ENCODE measurements at places on chromosomes 5 and 9.

GRCh38 chr9:129720865-129721545 is 31.8 kb downstream of the PTGES start:
- no peak for DNase-seq

GRCh38 chr9:130815242-130815808 is 19.7 kb upstream of the ABL1 start:
- no peak for DNase-seq

DNA sequence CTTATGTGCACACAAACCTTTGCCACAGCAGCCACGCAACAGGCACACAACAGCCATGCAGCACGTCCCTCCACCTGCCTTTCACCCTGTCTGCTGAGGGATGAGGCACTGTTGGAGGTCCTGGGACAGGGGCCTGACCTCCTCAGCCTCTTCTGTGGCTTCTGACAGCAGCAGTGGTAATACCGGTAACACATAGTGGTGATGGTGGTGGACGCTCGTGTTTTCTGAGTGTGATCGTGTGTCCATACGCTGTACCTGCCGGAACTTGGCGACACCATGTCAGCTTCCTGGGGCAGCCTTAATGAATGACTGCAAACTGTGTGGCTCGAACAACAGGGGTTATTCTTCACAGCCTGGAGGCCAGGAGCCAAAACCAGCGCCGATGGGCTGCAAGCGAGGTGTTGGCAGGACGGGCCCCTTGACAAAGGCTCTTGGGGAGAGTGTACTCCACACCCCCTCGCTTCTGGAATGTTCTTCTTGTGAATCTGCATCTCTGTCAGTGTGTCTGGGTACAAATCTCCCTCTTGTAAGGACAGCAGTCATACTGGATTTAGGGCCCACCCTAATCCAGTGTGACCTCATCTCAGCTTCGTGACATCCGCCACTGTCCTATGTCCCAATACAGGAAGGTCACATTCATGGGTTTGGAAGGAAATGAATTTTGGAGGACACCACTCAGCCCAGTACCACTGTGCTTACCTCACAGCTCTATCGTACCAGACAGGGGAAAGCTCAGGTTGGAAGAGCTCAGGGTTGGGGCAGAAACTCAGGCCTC is 55.3 kb upstream of the EXOC3 start:
- no peak for DNase-seq

GRCh38 chr5:121189342-121190305 is 662.1 kb upstream of the FTMT start:
- no peak for DNase-seq

DNA sequence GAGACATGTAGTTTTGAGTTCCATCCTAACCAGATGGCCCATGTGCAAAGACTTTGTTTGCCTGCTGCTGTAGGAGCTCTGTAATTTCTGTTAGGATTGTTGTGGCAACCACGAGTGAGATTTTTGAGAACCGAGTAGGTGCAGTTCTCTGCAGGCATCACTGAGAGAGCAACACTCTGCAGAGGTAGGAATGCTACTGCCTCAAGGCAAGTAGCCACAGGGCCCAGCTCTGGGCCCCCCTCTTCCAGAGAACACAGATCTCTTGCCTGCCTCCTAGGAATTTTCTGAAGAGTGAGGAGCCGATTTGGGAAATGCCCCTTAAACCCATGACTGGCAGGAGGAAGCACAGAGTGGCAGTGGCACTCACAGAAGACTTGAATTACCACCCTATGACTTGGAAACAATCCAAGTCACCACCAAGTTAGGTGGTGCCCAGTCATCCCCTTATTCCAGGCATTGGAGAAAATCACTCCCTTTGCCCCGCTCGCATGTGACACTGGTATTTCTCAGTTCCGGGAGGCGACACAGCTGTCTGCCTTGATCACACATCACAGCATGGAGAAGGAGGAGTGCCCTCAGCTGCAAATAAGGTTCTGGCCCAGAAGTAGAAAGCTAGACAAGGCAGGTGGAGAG is 52.5 kb upstream of the SLC2A8 start:
- DNase-seq = no peak

GRCh38 chr5:2866662-2867372 is 115.3 kb upstream of the IRX2 start:
- no peak for DNase-seq

DNA sequence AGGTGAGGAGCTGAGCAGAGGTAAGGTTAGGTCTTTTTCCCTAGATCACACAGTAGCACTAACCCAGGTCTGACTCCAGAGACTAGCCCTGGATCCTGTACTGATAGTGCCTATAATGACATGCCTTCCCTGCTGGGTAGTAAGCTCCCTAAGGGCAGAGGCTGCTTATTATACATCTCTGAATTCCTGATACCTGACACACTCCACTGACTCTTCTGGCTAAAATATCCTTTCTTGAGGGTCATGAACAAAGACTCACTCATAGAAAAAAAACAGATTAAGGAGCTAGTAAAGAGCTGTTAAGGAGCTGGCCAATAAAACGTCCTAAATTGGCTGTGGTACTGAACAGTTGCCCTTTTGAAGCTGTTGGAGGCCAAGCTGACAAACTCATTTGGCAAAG is 149.0 kb upstream of the ITGA1 start:
- no peak for DNase-seq

GRCh38 chr9:35690614-35691333 is 1.0 kb upstream of the TPM2 start:
- peak; percentile 85 for DNase-seq

GRCh38 chr9:6076851-6077250 is 61.4 kb upstream of the RANBP6 start:
- no peak for DNase-seq

DNA sequence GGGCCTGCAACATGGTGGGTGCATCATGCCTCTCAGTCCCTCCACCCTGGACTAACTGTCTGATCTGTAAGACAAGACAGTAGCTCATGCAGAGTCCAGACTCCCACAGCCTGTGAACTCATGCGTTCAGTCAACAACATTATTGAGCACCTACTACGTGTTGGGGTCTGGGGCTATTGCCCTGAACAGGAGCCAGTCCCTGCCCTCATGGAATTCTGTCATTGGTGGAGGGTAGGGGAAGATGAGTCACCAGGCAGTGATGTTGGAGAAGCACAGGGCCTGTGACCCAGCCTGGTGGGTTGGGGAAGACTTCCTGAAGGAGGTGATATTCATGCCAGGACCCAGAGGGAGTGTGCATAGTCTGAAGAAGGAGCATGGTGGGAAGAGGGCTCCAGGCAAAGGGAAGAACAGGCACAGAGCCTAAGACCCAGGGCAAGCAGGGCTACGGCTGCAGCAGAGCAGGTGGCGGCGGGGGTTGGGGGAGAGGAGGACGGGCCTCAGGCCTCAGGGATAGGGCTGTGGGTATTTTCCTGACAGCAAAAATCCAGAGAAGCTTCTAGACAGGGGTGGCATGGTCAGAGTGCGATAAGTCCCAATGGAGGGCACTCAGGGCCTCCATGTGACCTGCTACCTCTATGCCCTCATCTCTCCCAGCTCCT is 26.7 kb upstream of the PSD2 start:
- DNase-seq = no peak

DNA sequence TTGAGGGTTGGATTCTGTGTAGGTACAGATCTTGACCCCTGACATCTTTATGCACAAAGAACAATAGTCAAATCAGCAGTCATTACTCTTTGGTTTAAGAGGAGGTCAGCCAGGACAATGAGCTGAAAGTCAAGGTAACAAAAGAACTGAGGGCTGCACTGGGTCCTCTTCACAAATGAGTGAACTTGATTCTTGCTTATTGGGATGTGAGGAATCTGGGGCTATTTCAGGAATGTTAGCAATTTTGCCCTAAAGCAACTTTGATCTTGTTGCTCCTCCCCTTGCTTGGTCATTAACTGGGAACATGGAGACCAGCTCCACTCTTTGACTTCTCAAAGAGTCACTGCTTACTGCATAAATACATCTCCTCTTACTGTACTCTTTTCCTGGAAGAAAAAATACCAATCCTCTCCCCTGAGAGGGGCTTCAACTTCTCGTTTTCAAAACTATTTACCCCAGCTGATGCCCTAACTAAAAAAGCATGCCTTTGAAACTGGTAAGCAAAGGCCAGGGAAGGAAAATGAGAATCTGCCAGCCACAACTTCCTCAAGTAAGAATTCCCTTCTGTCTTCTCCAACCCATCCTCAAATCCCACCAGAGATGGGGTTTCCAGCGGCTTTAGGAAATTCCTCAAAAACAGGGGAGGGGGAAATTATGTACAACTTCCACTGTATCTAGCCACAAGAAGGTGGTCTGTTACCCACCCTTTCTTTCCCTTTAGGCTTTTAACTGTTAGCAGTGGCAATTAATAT is 368.3 kb downstream of the ENC1 start:
- no peak for DNase-seq

DNA sequence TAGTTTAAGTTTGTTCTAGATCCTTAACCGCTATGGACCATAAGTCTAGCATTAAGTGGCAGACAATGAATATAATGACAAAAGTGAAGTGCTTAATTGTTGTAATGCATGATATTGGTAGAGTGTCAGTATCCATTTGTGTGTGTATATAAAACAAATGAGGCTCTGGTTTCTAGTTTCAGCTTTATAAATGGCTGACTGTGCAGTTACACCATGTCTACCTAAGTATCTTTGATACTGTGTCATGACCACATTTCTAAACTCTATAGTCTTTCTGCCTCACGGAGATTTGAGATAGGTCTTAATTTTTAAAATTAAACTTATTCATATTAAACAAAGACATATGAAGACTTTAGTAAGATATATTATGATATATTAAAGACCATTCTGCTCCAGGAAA is 92.0 kb downstream of the SPEF2 start:
- DNase-seq = no peak

GRCh38 chr9:127825319-127826051 is 22.8 kb downstream of the FPGS start:
- DNase-seq = no peak

GRCh38 chr5:150256410-150257064 is 33.0 kb downstream of the CAMK2A start:
- DNase-seq = no peak

- no peak for DNase-seq
Measured at GRCh38 chr5:159660401-159660800, 255.9 kb upstream of the ADRA1B start.

DNA sequence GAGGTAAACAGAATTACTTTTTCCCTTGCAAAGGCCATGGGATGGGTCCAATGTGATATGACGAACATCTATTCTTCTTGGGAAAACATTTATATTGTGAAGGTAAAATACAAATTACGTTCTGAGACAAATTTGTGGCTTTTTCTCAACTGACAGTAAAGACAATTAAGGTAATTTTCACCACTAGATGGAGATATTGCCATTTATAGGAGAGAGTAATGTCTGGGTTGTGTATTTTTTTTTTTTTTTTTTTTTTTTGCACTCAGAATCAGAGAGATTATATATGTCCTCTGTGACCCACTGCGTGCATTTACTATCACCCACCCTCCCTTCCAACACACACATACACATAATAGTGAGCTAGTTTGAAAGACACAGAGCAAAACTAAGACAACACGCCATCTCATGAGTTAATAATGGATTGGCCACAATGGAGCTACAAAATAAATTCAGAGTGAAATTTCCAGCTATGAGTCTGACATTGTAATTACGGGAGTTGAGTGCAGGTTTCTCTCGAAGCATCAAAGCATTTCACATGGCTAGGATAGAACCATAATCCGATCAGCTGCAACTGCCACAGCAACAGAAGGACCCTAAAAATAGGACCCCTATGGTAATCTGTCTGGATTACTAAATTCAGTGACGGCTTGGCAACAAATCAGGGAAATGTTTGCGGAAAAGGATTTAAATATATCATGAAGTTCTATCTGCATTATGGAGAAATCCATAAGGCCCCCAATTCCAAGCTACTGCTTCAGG is 49.2 kb downstream of the ANXA1 start:
- no peak for DNase-seq

GRCh38 chr9:90964101-90965020 is 162.7 kb downstream of the SYK start:
- no peak for DNase-seq

GRCh38 chr5:39415201-39415600 is 9.6 kb downstream of the DAB2 start:
- no peak for DNase-seq

DNA sequence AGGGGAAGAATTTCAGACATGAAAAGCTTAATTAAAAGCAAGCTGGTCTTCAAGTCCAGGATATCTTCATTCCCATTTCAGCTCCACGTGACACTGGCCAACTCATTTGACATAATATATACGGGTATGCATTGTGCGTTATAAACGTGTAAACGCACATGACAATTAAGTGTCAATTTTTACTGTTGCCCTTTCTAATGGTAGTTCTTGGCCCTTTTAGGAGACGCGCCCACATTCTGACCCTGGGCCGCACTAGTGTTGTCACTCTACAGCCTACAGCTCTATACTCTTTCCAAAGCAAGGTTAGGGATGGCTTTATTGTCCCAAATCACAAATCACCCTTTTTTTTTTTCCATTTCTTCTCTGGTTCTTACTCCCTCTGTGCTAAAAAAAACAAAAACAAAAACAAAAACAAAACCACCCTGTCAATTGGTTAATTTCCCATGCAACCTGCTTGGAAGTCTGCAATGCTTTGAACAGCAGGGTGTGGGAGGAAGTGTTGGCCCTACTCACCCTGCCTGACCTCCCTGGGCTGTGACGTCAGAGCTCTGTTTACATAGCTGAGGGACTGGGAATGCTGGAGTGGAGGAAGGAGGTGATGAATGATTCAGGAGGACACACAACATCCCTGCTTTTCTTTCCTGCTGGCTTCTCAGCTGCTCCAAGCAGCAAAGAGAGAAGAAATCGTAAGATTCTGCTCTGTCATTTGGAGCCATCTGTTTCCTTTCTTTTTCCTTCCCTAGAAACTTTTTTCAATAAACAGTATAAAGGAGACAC is 19.3 kb downstream of the RFK start:
- DNase-seq = no peak

DNA sequence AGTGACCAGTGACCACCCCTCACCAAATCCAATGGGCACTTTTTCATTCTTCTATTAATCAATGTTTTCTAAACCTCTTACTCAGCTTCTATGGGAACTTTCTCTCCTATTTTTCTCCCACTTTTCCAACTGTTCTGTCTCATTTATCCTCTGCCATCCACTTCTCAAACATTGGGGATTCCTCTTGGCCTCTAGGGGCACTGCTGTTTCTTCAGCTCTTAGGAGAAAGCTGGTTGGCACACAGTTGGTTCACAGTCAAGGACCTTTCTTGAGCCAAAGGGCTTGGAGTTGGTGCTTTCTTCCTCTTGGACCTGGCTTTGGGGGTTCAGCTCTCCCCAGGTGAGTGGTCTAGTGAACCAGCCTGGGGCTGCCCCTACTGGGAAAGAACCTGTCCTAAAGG is 112.2 kb upstream of the LHFPL2 start:
- no peak for DNase-seq

DNA sequence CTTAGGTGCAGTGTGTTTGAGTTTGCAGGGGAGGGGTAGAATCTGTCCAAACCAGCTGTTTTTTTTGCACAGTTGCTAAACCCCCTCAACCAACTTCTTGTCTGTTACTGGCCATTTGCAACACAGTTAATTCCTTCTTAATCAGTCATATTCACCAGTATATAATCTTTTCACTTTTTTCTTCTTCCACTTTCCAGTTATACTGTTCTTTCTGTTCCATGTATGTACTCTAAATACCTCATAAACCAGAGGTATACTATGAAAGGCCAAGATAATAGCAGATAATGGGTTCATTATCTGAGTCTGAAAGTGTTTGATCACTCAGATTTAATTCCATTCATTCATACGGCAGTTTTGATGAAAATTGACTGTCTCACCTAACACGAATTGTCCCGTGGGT is 11.1 kb downstream of the SMAD5 start:
- no peak for DNase-seq

All from DND-41 (cell line).